ENCODE measurements at places on chromosomes 12 and 14. TPM values are rescaled to one million over a fixed set of nuclear protein-coding genes. Genes with fewer than 3 reads are reported as not detected.

GRCh38 chr14:23015618-23016017 is 5.7 kb upstream of the C14orf93 start:
- no peak for DNase-seq

- peak; percentile 84 for DNase-seq
Measured at GRCh38 chr12:4271717-4272423, 1.7 kb upstream of the CCND2 start.

The HPD gene
- 0.26 TPM for total RNA-seq

The SDR9C7 gene
- total RNA-seq: not detected

The ZNF740 gene
- 10.5 TPM for total RNA-seq
